ENCODE measurements at places on chromosomes 16 and 17.

DNA sequence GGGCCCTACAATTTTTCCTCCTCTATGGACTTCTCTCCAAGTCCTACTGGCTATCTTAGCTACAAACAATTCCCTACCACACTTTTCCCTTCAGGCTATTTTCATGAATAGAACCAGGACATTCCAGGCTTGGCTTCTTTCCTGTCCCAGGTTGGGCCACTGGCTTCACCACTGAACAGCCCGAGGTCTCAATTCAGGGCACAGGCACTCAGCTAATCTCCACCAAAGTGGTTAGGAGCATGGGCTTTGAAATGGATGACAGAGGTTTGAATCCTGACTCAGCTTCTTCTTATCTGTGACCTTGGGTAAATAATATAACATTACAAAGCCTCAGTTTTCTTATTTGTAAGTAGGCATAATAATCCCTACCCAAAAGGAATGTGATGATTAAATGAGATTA lies 50.9 kb upstream of the ZNF629 start:
- no peak for DNase-seq

DNA sequence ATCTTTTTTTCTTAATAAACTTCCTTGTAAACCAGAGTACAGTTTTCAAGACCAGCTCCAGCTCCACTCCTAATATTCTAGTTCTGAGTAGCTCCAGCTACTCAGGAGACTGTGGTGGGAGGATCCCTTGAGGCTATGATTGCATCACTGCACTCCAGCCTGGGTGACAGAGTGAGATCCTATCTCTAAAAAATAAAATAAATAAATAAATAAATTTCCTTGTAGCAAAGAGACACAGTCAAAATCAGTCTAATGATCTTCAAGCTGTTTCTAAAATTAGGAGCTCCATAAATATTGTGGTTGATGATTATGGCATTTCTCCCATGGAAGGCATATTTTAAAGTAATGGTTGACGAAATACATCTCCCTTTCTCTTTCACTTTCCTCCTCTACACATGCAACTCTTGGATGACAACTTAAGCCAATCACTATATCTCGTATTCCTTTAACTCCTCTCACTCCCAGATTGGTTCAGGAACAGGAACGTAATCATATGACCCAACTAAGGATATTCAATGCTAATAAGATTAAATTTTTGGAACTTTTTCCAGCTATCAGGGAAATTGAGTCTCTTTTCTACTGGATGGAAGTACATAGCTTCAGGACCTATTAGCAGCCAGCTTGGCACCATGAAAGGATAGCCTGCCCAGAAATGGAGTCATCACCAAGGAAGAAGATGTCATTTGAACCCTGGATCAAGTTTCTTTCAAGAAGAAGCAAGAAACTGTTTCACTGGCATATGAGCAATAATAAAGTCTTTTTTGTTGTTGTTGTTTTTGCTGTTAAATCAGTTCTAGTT lies 42.1 kb upstream of the TAOK1 start:
- DNase-seq, result no peak

DNA sequence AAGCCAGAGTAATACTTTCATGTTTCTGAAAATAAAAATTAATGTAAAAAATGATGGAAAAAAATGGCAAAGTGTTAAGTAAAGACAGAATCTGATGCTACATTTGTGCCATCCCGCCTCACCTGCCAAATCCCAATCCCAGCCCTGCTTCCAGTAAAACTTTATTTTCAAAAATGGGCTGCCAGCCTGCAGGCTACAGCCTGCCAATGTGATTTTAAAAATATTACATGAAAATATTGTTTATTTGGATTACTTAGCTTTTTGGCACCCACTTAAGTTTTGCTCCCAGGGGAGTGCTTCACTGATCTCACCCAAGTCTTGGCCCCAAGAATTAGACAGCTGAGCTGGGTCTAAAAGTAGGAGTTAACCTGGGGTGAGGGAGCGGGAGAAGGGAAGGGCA lies 112.8 kb downstream of the C16orf78 start:
- no peak for DNase-seq

- no peak for DNase-seq
Observed at GRCh38 chr16:74226338-74226954, 70.2 kb upstream of the PSMD7 start.

DNA sequence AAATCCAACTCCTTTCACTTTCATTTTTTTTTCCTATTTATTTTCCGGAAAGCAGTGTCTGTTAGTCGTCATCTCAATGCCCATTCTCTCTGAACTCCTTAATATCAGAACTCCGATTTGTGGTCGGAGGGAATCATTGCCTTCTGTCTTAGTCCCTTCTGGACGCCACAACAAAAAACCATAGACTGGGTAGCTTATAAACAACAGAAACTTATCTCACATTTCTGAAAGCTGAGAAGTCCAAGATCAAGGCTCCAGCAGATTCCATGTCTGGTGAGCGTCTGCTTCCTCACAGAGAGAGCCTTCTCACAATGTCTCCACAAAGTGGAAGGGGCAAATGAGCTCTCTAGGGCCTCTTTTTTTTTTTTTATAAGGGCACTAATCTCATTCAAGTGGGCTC lies 296.6 kb upstream of the CDH11 start:
- DNase-seq, result no peak

- no peak for DNase-seq
Observed at GRCh38 chr16:10652730-10653590, 41.8 kb downstream of the TEKT5 start.

GRCh38 chr16:1575578-1575977 lies 36.3 kb downstream of the IFT140 start:
- DNase-seq, result no peak

DNA sequence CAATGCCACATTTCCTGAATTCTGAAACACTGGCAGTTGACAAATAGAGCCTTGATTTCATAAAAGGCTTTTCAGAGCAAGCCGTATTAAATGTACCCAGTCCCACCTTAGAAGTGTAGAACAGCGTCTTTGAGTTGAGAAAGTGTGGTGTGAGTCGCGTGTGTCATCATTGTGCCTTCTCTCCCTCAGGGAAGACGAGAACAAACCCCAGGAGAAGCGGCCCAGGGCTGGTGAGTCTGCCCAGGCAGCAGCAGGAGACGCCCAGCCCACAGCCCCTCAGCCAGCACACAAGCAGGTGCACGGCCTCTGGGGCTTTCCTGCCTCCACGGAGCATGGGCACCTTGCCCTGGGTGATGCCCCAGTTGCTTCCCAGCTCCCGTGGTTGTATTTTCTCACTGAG lies 34.0 kb downstream of the CIBAR2 start:
- no peak for DNase-seq

DNA sequence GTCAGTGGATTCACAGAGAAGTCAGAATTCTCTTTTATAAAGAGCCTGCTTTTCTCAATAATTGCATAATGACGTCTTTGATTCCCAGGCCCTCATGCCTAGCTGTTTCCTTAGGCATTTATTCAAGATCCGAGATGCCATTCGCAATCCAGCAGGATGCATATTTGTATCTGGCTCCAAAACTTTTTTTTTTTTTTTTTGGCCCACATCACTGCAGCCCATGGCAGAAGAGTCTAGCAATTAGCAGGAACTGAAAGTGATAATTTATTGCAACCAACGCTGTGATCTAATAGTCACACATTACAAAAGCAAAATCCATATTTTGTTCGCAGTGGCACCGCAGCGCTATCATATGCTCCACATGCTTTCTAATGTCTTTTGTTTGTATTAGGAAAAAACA lies 503.4 kb downstream of the MAF start:
- no peak for DNase-seq

- DNase-seq, result peak; percentile 25
Observed at GRCh38 chr17:28335959-28336871, 654 bp downstream of the TNFAIP1 start.

- no peak for DNase-seq
Observed at GRCh38 chr17:16488186-16488967, 3.6 kb downstream of the LRRC75A start.

- no peak for DNase-seq
Observed at GRCh38 chr16:85452364-85453193, 160.5 kb upstream of the GSE1 start.

DNA sequence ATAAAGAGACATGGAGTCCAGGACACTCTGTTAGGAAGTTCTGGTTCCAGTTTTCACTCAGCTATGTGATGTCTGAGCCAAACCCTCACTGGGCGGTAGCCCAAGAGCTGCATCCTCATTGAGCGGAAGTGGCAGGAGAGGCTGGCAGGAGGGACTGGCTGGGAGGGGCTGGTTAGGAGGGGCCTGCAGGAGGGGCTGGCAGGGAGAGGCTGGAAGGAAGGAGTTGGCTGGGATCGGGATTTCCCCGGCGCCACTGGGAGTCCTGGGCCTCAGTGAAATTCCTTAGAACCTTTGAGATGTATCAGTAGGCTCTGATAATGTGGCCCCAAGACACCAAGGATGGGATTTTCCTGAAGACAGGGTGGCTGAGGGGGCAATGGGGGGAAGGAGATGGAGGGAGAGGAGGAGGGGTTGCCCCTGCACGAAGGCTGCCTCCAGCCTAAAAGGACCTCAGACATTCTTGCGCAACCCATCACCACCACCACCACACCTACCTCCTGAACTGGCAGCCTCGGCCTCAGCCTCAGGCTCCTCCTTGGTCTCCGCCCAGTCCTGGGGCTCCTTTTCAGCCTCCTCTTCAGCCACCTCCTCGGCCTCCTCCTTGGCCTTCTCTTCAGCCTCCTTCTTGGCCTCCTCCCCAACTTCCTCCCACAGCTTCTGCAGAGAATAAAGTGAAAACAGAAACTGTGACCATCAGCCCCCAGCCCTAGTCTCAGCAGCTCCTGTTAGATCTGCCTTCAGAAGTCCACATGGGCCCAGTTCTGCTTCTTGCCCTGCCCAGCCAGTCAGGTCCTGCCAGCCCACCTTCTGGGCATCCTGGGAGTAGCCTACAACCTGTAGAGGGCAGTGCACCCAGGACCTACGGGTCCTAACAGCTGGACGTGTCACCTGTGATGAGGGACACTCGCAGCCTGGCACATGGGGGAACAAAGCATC lies 31.7 kb downstream of the CNGB1 start:
- no peak for DNase-seq

DNA sequence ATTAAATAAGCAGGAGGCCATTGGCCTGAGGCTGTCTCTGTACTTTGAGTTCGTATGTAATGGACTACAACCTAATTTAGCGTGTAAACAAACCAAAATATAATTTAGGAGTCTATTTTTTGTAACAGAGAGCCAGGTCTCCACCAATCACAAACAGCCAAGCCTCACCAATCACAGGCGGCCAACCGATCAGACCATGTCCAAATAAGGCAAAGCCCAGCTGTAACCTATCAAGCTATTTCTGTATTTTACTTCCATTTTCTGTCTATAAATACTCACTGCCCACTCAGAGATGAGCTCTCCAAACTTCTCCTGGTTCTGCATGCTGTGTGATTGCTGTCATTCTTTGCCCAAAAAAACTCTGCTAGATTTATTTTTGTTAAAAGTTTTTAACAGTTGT lies 322.7 kb downstream of the NPIPA8 start:
- no peak for DNase-seq

- no peak for DNase-seq
Observed at GRCh38 chr16:80591071-80591915, 50.5 kb downstream of the DYNLRB2 start.

DNA sequence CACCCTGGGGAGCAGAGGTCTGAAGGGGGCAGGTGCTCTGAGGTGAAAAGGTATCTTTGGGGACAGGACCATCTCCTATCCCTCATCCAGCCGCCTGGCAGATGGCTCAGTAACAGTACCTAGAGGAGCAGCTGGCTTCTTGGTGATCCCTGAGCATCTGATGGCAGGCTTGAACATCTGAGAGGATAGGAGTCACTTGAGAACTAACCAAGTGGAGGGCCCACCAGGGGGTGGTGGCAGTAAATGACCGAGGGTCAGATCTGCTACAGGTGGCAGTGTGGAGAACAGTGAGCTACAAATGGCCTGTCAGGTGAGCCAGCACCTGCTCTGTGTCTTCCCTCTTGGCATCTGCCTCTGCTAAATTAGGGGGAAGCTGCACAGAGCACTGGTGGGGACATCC lies 13.8 kb downstream of the HROB start:
- DNase-seq, result no peak

- no peak for DNase-seq
Observed at GRCh38 chr17:45768000-45768399, 16.1 kb upstream of the CRHR1 start.

Data from activated CD4-positive, alpha-beta T cell treated with anti-CD3 and anti-CD28 coated beads for 4 hours (primary cell).